ENCODE measurements at places on chromosomes 4 and X.

DNA sequence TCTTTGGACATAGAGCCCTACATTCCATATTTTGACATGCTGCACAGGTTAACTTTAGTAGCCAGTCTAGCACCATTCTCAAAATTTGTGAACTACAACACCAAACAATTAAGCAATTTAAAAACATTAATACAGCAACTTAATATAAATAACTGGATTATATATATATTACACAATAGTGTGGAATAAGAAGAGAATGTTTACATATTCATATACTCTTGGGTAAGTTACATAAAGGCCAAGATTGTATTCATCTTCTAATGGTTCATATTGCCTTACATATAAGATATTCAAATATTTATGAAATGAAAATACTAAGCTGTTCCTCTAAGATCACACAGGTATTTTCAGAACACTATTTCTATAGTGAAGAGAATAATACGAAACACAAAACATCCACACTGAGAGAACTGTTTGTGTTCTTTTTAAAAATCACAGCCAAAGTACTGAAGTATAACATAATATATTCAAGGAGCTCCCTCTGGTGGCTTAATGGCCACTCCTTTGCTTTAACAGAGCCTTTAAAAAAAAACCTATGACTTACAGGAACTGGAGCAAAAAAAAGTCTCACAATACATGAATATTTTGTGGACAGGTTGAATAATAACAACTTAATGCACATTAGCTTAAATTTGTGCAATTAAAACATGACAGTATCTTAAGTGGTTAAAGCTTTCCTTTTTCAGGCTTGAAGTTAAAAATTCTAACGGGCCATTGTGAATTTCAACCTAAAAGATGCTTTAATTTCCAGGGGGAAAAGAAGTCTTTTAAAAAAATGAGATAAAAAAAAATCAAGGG, 46.2 kb downstream of the NEK1 start:
- DNase-seq, result no peak

DNA sequence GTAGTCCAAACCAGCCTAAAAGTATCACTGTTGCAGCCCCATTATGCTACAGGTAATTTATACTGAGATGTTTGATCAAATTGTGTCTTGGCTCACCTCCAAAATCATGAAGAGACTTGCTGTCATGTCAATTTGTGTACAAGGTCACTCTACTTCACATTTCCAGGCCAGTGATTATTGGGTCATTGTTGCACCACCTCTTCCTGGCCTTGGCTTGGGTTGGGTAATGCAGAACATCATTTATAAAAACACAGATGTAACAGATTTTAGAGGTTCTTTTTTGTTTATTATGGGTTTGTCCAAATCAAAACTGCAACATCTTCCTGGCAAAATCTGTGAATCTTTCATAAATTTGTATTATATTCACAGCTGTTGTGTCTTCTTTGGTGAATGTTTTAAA, 459.5 kb downstream of the ANKRD50 start:
- no peak for DNase-seq

- no peak for DNase-seq
These were observed 7.9 kb downstream of the ARL9 start for GRCh38 chr4:56513517-56513916.

GRCh38 chrX:125004799-125005198, 314.9 kb upstream of the TEX13C start:
- no peak for DNase-seq

DNA sequence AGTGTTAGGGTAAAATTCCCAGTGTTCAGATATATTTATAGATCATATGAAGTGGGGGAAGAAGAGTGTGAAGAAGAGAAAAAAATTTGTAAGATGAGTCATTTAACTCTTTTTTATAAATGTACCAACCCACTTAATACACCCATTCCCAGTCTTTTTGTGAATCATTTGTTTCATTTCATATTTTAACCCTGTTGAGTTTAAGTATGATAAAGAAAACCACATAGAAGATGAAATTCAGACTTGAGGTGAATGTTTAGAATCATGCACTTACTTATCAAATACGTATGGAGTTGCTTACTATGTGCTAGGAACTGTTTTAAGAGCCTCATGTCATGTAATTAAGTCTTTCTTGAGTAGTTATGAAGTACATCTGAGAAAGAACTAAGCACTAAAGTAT, 56.6 kb upstream of the DAPP1 start:
- DNase-seq, result no peak

GRCh38 chrX:67961516-67961915, 417.7 kb downstream of the AR start:
- DNase-seq, result no peak

DNA sequence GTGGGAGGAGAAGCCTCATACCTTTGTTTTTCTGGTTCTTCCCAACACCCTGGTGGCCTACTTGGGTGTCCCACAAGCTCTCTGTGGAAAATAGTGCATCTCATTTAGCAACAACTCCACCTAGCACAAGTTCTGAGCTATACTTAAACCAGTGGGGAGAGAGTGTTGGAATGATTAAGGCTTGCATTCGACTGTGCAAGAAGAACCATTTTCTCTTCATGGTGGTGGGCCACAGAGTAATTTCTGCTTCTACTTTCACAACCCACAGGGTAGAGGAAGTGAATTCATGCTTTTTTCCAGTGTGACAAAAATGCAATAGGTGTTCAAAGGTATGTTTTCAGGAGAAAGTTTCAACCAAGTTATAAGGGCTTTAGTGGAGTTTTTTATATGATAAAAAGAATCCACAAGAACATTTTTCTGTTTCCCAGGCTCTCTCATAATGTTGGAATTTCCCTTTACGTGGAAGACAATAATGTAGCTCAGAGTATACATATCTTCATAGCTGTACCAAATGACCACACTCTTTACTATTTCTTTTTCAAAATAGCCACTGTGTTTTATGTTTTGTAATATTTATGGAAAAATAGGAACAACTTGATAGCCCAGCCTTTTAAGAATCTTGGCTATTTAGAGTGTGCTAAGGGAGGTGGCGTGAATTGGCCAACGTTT, 80.3 kb upstream of the HHIP start:
- no peak for DNase-seq

DNA sequence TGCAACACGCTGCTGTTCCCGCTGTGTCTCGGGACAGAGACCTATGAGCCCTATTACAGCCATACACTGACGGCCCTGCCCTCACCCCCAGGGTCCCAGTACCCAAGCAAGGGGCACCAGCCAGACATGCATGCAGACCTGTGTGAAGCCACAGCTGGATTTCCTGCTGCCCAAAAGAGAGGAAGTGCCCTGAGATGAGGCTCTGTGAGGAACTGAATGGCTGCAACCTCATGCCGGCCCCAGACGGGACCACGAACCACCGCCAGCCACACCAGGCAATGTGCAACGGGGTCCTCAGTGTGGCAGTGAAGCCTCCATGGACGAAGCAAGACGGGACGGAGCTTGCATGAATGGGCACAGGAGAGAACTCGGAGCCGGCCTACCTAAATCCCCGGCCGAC, 21.1 kb downstream of the CTBP1 start:
- no peak for DNase-seq

- no peak for DNase-seq
These were observed 30.4 kb downstream of the ADH7 start for GRCh38 chr4:99404595-99405287.

DNA sequence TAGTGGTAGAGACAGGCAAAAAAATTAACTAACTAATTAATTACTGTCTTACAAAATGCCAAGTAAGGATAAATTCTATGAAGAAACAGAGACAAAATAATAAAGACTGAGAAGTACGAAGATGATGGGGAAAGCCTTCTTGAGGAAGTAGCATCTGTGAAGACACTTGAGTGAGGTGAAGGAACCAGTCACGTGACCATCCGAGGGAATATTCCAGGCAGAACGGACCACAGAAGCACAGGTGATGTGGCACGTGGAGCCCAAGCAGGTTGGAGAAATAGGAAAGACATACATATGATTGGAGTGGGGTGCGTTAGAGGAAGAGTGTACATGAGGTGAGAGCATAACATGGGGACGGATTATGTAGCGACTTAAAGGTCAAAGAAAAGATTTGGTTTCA, 30.5 kb upstream of the SPP1 start:
- no peak for DNase-seq

DNA sequence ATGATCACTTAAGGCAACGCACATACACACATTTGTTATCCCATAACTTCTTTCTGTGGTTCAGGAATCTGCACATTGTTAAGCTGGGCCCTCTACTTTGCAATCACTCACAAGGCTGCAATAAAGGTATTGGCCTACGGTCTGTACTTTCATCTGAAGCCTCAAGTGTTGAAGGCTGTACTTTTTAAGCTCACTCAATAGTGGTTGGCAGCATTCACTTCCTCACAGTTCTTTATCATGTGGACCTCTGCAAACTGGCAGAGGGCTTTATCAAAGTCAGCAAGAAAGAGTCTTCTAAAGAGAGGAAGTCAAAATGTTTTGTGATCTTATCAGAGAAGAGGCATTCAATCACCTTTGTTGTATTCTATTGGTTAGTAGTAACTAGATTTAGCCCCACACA, 301.4 kb upstream of the EPHA5 start:
- no peak for DNase-seq

DNA sequence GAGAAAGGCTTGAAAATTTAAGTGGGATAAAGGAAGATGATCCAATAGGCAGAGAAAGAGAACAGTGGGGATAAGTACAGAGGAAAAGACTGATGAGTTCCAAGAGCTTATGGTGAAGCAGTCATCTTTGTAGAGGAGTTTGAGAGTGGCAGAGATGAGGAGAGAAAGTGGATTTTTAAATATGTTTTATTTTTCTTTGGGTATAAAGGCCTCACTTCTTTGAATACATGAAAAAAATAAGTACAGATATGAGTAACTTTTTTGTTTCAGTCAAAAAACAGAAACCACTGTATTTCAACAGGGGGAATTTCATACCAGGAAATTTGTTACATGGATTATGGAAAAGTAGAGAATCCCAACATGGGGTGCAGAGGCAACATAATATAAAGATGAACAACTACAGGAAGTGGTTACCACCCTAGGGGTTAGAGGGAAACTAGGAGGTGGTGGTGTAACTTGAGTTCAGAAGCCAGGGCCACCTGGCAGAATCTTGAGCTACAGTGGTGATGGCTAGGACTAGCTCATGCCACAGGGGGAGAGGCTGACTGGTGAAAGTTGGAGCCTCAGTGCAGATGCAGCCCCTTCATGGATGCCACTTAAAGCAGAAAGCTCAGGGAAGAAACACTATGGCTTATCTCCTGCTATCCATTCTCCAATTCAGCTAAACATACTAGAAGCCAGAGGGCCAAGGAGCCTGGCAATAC, 3.4 kb upstream of the CYBB start:
- DNase-seq, result no peak

DNA sequence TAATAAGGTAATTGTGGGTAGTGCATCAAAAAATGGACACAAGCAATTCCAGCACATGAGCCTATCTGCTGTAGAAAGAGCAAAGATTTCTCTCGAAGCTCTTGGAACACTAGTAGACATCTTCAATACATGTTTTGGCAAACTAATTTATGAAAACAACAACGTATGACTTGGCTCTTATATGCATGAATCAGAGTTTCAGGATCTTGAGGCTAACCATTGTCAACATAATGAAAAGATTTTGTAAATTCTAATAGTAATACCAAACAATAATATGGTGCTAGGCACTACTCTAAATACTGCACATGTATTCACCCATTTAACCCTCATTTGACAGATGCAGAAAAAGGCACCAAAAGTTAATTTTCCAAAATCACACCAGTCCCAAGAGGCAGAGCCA, 25.1 kb upstream of the ANKRD50 start:
- DNase-seq, result no peak

DNA sequence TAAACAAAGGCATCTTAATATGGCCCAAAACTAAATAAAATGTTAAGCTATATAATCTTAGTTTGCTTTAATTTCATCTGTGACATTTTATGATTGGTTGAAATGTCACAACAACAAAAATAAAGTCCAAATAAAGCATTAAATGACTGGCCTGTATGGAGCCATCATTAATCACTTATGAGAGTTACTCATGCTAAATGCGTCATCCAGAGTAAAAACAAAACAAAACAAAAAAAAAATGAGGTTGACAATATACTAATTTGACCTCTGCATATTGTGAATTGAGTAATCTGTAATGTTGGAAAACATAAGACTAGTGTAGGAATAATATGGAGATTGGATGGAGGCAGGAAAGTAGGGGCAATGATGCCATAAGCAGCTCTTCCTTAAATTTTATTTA, 139.7 kb downstream of the MAPK10 start:
- no peak for DNase-seq

GRCh38 chr4:40992472-40993295, 221.7 kb downstream of the APBB2 start:
- no peak for DNase-seq

- DNase-seq, result no peak
These were observed 111.2 kb upstream of the PLS3 start for GRCh38 chrX:115449742-115450141.

- DNase-seq, result no peak
These were observed 31.1 kb upstream of the KCTD8 start for GRCh38 chr4:44479731-44480130.

- DNase-seq, result no peak
These were observed 471 bp downstream of the MCTS1 start for GRCh38 chrX:120604361-120604782.

- no peak for DNase-seq
These were observed 503 bp upstream of the PDE5A start for GRCh38 chr4:119629142-119629471.

DNA sequence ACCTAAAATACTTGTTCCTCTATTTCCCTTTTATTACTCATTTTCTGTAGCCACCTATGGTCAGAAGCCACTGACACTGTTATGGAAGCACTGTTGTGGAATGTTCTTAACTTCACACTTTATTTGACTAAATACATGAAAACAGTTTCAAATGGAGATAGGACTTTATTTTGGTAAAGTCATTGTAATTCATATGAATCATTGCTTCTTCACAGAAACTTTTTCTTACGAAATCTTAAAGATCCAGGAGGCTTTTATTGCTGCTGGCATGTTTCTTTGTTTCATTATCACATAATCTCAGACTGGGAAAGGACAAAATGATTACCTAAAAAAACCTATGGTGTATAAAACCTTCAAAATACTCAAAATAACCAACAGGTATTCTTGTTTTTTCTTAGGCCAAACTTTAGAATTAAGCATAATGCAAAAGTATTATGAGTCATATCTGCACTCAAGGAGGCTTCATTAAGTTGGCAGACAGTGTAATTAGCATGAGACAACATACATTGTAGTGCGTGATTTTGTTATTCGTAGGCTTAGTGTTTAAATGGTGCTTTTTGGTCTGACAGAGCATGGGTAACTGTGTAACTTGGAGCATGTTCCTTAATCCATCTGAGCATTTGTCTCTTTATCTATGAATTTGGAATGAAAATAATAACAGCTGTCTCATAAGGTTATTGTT, 58.0 kb downstream of the SH3BGRL start:
- no peak for DNase-seq

- no peak for DNase-seq
These were observed 60.0 kb downstream of the SHROOM3 start for GRCh38 chr4:76494871-76495590.

Data from stimulated activated CD4-positive, alpha-beta T cell treated with anti-CD3 and anti-CD28 coated beads, Interleukin-1b, Interleukin-23, amount 100 ng/mL, for 1 hour (primary cell).